ENCODE measurements at places on chromosomes 6 and 20. TPM values are rescaled to one million over a fixed set of nuclear protein-coding genes. Genes with fewer than 3 reads are reported as not detected.

Gene LINC00237
- total RNA-seq = not detected

- DNase-seq = no peak
Observed at GRCh38 chr6:52840763-52841585, at the start of gene GSTA5. GSTA5 (minus strand) TSS chr6:52840813.

GRCh38 chr20:3190681-3191111 lies 13.8 kb downstream of the DDRGK1 start:
- DNase-seq = no peak

Gene KIAA1755
- total RNA-seq = 0.15 TPM

- no peak for DNase-seq
Observed at GRCh38 chr6:44923444-44923843, 404.7 kb upstream of the RUNX2 start.

GRCh38 chr20:58637466-58638213 lies 13.4 kb upstream of the STX16 start:
- DNase-seq = no peak
